Stimulated activated CD4-positive, alpha-beta T cell treated with anti-CD3 and anti-CD28 coated beads, Interleukin-1b, Interleukin-23, amount 100 ng/mL, for 1 hour (primary cell): ENCODE measurements at places on chromosomes 5 and 9.

GRCh38 chr5:178388386-178389025 is 155.9 kb upstream of the PHYKPL start:
- no peak for DNase-seq

GRCh38 chr9:124535846-124536245 is 28.6 kb upstream of the NR5A1 start:
- no peak for DNase-seq

- no peak for DNase-seq
Measured at GRCh38 chr5:14906628-14907027, 35.0 kb upstream of the ANKH start.

DNA sequence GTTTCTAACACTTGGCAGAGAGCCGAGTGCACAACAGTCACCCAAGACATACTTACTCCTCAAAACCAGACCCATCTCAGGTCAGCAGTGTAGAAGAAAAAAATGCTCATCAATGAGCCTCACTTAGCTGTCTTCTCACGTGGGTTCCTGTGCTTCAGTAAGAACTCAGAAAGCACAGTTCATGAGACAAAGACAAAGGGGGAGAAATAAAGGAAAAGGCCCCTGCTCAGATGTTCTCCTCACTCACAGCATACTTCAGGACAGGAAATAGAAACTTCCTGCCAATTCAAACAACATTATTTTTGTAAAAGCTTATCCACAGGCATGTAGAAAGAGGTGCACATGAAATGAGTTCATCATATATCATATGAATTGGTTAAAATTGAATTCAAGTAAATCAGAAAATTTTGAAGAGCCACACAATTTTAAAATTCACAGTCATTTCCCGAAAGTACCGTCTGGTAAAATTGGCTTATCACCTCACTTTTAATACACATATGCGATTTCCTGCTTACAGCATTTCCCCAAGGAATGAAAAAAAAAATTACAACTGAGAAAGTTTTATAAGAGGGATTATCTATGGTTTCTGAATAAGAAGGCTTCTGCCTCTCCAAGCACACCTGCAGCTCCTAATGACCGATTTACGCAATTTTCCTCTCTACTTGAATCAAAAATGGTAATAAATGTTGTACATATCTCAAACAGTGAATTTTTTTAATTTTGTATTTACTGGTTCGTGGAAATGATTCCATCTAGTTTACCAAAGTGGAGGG is 328.3 kb downstream of the TMEM167A start:
- no peak for DNase-seq

GRCh38 chr5:82425591-82425990 is 147.4 kb upstream of the RPS23 start:
- no peak for DNase-seq

- no peak for DNase-seq
Measured at GRCh38 chr9:72996114-72996513, 43.3 kb upstream of the ALDH1A1 start.

DNA sequence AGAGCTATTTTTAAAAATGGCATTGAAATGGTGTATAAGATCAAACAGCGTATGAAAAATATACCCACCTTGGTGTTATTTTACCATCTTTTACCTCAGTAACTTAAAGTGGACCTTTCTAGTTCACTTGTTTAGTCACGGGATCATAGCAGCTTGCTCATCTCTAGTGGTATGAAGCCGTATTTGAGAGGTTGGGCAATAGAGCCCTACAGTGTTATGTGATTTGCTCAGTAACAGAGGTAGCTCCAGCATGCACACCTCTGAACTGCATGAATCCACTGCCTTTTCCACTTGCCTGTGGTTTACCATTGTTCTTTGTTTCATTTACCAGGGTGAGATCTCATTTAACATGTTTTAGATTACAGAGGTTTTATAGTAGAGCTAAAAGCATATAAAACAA is 134.4 kb downstream of the ATG10 start:
- no peak for DNase-seq

GRCh38 chr5:33232731-33233505 is 207.8 kb upstream of the TARS1 start:
- no peak for DNase-seq

- DNase-seq = no peak
Measured at GRCh38 chr9:4433379-4433778, 56.9 kb upstream of the SLC1A1 start.

DNA sequence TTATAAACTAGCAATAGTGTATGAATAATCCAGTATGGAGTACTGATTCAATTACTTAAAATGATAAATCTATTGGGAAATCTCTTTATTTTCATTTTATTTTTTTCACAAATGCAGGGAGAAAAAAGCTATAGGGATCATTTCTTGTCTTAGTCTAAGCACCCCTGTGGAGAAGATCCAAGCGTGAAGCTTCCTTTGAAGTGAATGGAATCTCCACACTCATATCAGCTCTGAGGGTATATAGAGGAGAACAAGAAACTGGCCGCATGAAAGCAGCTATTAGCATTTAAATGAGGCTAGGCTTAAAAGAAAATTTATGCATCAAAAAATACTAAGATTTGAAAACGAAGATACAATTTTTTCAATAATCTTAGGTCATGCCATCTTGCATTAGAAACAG is 12.9 kb upstream of the PAM start:
- no peak for DNase-seq

DNA sequence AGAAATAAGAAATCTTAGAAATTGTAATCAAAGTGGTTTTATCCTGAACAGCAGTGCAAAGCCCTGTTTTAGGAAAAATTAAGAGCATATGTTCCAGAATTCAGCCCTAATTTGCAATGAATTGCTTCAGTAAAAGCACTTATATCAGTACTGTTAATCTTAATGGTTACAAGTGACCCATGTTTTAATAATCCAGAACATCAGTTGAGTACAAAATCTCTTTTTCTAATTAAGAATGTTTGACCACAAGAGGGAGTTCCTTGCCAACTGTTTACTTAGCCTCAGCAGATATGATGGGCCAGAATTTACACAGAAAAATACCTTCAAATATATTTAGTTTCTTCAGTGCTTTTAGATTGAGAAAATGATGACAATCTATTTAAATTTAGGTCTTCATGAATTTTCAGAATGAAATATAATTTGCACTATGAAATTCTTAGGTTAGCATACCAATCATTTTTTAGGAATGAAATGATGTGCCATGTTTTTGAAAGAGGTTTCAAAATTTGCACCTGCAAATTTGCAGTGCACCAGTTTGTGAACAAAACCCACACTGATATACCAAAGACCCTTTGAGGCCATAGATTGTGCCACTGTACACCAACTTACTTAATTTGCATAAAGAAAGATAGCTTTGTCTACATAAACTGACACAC is 926.3 kb upstream of the ARRDC3 start:
- DNase-seq = no peak

DNA sequence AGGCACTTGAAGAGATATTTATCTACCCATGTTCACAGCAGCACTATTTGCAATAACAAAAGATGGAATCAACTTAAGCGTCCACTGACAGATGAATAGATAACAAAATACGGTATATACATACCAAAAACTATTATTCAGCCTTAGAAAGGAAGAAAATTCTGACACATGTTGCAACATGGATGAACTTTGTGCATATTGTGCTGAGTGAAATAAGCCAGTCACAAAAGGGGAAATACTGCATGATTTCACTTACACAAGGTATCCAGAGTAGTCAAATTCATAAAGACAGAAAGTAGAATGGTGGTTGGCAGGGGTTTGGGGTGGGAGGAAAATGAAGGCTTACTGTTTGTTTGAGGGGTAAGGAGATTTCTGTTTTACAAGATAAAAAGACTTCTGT is 66.0 kb downstream of the FBN2 start:
- no peak for DNase-seq

DNA sequence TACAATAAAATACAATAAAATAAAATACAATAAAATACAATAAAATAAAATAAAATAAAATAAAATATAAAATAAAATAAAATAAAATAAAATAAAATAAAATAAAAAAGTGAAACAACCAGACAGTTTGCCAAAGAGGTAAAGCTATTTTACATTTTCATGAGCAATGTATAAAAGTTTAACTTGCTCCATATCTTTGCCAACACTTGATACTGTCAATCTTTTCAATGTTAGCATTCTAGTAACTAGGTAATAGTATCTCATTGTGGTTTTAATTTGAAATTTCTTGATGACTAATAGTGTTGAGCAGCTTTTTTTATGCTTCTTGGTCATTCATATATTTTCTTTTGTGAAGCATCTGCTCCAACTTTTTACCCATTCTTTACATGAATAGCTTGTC is 17.3 kb downstream of the TTC33 start:
- no peak for DNase-seq

- no peak for DNase-seq
Measured at GRCh38 chr9:78009186-78009585, 22.4 kb downstream of the GNAQ start.

DNA sequence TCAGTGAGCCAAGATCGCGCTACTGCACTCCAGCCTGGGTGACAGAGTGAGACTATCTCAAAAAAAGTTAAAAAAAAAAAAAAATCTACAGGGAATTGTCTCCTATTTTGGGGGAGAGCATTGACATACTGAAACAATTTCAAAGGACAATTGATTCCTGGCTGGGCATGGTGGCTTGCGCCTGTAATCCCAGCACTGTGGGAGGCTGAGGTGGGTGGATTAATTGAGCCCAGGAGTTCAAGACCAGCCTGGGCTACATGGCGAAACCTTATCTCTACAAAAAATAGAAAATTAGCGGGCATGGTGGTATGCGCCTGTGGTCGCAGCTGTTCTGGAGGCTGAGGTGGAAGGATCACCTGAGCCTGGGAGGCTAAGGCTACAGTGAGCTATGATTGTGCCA is 30.6 kb downstream of the GPR107 start:
- no peak for DNase-seq

DNA sequence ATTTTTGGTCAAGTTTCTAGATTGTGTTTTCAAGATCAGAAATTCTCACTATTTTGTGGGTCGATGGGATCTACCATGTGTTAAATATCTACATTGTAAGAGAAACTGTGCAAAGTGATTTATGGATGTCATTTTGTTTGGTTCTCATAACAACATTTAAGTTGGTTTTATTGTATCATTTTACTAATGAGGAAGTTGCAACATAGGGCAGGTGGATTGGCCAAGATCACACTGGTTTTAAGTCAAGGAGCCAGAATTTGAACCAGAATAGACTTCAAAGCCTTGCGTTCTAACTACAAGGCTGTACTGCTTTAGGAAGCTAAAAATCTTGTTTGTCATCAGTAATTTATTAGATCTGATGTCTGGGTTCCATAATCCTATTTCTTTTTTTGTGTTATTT is 23.4 kb downstream of the SH3TC2 start:
- no peak for DNase-seq

- DNase-seq = no peak
Measured at GRCh38 chr5:163807781-163808180, 302.4 kb downstream of the MAT2B start.

DNA sequence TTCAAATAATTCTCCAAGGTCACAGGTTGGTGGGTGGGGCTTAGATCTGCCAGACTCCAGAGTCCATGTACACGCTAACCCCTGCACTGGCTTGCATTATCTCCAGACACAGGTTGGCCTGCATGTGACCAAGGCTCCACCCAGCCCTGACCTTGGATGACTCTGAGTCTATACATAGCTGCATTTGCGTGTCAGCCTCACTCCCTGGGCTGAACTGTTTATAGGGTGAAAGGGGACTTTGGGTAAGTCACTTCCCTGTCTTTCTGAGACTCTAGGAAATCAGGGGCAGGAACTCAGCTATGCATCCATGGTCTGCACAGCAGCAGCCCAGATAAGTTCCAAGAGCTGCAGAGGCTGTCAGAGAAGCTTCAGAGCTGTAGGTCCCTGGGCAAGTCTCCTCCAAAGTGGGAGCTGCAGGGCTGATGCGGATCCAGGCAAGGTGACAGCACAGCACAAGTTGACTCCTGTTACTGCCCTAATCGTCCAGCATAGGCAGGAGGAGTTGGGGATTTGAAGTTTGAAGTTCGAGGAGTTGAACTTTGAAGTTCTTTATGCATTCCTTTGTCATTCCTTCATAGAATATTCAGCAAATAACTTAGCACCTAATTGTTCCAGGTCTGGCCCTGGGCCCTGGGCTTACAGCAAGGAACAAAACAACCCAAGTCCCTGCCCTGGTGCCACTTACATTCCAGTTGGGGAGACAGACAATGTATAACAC is 53.4 kb downstream of the SLC22A5 start:
- no peak for DNase-seq

DNA sequence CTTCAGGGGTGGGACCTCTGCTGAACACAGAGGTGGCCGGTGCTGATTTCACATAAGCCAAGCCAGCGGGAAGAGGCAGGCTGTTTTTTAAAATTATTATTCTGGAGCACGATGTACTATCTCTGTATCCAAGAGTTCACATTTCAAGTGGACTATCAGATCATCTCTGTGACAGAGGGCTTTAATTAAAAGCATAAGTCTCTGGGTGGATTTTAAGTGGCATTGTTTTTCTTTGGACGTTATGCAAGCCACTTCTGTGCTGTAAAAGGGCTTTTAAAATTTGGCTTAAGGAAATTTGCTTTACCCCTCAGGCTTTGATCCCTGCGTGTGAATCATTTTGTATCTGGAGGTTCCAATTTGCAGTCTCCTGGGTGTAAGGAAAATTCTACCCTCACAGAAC is 124.7 kb downstream of the PALM2AKAP2 start:
- no peak for DNase-seq
